ENCODE measurements at places on chromosomes 11 and 22.
A peak's percentile ranks its signal among the peaks of the same experiment; 100 is the strongest.

GRCh38 chr11:119196833-119197483, 9.2 kb upstream of the CBL start:
- DNase-seq = peak; percentile 76

GRCh38 chr22:38608992-38609750, 39.2 kb upstream of the DMC1 start:
- no peak for DNase-seq

DNA sequence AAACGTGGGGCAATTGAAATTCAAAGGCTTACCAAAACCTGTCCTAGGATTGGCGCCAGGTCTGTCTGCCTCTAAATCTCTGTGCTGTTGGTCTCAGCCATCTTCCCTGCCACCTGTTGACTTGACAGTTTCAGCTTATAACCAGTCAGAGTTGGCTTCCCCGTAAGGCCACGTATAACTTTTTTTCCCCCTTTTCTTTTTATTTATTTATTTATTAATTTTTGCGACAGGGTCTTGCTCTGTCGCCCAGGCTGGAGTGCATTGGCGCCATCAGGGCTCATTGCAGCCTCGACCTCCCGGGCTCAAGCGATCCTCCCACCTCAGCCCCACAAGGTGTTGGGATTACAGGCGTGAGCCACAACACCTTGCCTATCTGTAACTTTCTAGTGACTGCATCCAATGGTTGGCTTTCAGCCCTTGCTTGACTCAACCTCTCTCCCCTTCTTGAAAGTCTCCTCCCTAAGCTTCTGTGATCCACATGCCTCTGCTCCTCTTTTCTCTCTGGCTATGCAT, 1.4 kb upstream of the SYVN1 start:
- DNase-seq = no peak

- no peak for DNase-seq
Observed at GRCh38 chr11:33980897-33981296, 70.6 kb upstream of the CAPRIN1 start.

GRCh38 chr11:2882396-2883110, 3.0 kb downstream of the CDKN1C start:
- DNase-seq = no peak

DNA sequence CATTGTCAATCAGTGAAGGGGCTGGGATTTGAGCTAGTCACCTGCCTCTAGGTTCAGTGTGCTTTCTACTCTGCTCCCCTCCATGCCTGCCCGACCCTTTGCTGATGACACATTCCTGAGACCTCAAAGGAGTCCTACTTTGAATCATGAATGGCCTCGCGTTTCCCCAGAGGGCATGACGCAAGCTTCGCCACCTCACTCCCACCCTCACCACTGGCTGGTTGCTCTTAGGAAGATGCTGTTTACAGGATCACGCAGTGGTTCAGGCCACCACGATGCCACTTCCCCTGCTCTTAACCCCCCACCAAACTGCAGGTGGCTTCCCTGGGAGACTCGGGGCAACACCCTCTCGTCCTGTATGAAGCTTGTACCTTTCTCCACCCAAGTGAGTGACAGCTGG, 62.9 kb upstream of the B3GAT1 start:
- no peak for DNase-seq

- DNase-seq = no peak
Observed at GRCh38 chr11:33692013-33692504, 8.6 kb downstream of the C11orf91 start.

DNA sequence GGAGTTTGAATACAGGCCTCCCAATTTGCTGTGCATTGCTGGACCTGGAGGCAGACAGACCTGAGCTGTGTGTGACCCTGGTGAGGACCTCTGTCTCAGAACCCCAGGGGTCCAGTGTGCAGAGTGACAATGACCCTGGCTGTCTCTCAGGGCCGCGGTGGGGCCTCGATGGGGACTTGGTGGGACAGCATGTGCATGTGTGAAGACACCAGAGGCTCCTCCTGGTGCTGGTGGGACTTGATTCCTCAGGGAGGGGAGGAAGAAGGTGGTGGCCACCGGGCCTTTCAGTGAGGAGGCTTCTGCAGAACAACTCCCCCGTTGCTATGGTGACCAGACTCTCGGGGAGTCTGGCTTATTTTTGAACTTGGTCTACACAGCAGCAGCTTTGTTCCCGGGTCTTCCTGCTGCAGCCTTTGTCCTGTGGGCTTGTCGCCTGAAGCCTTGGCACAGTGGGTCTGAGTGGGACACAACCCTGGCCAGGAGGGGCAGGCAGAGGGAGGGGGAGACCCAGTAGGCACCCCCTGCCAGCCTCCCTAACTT, 35.3 kb downstream of the MCM5 start:
- DNase-seq = no peak

- no peak for DNase-seq
Observed at GRCh38 chr11:83441171-83441570, 155.0 kb upstream of the CCDC90B start.

DNA sequence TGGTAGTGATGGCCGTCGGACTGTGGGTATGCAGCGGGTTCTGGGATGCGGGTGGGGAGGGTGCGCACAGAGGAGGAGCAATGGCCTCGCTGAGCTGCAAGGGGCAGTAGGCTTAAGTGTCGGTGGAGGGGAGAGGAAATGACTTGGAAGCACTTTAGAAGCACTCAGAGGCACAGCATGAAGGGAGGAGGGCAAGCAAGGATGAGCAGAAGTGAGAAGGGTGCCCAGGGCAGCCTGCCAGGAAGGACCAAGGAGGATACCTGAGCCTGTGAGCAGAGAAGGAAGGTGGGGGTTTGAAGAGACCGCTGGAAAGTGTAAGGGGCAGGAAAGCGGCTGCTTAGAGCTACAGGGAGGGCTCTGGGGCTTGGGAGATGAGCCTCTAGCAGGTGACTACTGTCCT, 330 bp downstream of the SLC5A1 start:
- DNase-seq = no peak

- DNase-seq = no peak
Observed at GRCh38 chr11:118211006-118211405, 13.8 kb downstream of the JAML start.

- DNase-seq = no peak
Observed at GRCh38 chr11:71384561-71384960, 63.6 kb downstream of the DHCR7 start.

Data from renal cortex interstitium (tissue), 15 donors.